ENCODE measurements at places on chromosomes 7 and 10.

DNA sequence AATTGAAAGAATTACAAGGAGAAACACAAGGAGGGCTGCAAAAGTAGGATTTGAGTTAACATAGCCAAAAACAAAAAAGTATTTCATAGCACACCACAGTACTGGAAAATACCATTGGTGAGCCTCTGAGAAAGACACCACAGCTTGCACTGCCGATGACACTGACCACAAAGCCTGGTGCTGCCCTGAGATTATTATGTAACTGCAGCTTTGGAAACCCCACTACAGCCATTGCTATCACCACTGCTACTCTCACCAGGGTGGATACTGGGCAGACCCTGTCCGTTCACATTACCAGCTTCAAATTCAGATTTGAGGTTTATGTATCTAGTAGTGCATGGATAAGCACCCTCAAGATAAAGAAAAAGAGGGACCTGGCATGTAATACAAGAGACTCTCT is 1246.7 kb upstream of the SORCS1 start:
- DNase-seq, result no peak

GRCh38 chr7:71733107-71733870 is 601.3 kb downstream of the GALNT17 start:
- DNase-seq, result peak; percentile 58

DNA sequence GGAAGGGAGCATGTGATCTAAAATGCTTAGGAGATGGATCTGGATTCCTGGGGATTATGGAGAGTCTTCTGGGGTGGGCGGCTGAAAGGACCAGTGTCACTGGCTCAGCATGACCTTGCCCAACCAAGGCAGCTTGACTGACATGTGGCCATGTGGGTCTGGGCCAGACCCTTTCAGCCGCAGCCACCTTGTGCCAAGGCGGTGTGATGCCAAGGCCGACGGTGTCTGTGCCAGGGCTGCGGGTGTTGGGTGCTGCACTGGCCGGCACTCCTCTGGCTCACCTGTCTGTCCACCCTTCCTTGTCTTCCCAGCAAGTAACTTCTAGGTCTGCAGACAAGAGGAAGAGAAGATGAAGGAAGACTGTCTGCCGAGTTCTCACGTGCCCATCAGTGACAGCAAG is 8.8 kb downstream of the DEPP1 start:
- DNase-seq, result no peak

GRCh38 chr7:95501261-95501832 is 15.6 kb downstream of the ASB4 start:
- DNase-seq, result peak; percentile 7

- no peak for DNase-seq
Observed at GRCh38 chr10:23331567-23332301, 12.9 kb downstream of the C10orf67 start.

GRCh38 chr10:129042776-129043595 is 424.1 kb upstream of the MGMT start:
- no peak for DNase-seq

DNA sequence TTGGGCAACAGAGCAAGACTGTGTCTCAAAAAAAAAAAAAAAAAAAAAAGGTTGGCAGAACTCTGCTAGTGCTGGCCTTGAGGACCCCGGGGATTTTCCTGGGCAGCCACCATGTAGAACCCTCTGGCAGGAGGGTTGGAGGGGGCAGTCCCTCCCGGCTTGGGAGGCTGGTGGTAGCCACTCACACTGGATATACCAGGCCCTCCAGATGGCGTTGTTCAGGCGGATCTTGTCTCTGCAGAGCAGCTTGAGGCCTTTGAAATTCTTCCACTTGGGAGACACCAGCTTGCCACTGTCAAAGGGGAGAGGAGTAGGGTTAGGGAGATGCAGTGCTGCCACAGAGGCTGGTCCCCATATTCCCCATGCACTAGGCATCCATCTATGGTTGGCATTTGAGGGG is 8.4 kb downstream of the MLXIPL start:
- no peak for DNase-seq

- DNase-seq, result no peak
Observed at GRCh38 chr7:115260381-115260780, 338.5 kb downstream of the MDFIC start.

DNA sequence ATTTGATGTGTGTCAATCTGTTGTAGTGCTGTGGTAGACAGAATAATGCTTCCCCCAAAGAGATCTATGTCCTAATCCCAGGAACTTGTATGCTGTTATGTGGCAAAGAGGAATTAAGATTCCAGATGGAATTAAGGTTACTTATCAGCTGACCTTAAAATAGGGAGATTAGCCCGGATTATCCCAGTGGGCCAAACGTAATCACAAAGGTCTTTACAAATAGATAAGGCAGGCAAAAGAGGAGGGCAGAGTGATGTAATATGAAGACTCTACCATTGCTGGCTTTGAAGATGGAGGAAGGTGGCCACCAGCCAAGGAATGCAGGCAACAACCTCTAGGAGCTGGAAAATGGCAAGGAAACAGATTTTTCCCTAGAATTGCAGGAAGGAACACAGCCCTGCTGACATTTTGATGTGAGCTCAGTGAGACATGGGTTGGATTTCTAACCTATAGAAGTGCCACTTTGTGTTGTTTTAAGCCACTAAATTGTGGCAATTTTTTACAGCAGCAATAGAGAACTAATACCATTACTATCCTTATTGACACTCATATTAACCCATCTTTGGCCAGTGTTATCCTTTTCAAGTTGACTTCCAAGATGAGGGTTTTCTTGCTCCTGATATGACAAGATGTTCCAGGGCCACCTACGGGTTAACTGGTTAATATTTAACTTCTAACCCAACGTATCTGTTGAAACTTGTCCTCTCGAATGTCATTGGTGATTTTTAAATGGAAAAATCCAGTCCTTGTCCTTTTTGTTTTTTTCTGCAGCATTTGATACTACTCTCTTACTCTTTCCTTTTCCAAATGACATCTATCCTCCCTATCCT is 29.3 kb downstream of the CYCS start:
- no peak for DNase-seq

DNA sequence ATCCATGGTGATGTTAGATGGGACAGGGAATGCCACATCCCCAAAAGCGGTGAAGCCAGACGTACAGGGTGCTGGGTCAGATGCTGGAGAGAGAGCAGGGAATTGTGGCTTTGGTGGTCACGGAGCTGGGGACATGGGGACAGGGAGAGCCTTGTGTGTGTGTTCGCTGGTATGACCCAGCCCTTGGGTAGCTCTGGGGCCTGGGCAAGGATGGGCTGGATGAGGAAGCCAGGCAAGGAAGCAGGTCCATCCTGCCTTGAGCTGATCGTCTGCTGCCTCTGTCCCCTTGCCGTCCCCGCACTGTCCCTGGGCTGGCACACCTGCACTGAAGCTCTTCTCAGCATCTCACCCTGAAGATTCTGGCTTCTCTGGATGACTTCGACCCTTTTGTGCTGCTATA is 15.4 kb upstream of the CLDN4 start:
- DNase-seq, result no peak

GRCh38 chr7:127932076-127932475 is 99.2 kb downstream of the LRRC4 start:
- DNase-seq, result no peak

- DNase-seq, result peak; percentile 91
Observed at GRCh38 chr7:140696680-140697446, at the start of gene NDUFB2. Gene NDUFB2 (plus strand): TSS chr7:140696708. CDS start chr7:140696745, 37 bp downstream.
